ENCODE measurements at places on chromosomes 6 and 20.

DNA sequence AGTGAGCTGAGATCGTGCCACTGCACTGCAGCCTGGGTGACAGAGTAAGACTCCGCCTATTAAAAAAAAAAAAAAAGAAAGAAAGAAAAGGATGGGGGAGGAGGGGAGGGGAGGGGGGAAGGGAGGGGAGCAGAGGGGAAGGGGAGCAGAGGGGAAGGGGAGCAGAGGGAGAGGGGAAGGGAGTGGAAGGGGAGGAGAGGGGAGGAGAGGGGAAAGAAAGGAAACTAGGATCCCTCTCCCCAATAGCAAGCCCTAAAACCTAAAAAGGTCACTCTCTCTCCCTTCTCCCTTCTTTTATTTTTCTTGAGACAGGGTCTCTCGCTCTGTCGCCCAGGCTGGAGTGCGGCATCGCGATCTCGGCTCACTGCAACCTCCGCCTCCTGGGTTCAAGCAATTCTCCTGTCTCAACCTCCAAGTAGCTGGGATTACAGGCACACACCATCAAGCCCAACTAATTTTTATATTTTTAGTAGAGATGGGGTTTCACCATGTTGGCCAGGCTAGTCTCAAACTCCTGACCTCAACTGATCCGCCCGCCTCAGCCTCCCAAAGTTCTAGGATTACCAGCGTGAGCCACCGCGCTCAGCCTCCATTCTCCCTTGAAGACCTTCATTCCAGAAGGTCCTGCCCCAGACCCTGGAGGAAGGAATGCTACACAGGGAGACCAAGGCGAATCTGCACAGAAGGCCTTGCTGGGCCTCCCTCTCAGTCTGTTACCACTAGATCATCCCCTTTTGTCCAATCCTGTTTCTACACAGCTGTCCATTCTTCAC lies 45.8 kb upstream of the PIM1 start:
- DNase-seq: no peak

DNA sequence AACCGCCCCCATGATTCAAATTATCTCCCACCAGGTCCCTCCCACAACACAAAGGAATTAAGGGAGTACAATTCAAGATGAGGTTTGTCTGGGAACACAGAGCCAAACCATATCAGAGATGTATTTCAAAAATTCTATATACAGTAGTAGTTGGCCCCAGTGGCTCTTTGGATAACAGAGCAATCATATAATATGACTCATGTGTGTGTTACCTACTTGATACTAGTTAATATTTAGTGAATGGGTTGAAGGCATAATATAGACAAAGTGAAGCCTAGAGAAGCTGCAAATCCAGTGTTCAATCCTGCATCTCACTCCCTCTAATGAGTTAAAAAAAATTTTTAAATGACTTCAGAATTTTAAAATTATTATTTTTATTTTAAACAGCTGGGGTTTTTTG lies 43.2 kb downstream of the KAT14 start:
- DNase-seq: no peak

- no peak for DNase-seq
Measured at GRCh38 chr6:50899306-50899870, 80.7 kb downstream of the TFAP2B start.

GRCh38 chr6:74879976-74880375 lies 325.9 kb downstream of the COL12A1 start:
- no peak for DNase-seq

DNA sequence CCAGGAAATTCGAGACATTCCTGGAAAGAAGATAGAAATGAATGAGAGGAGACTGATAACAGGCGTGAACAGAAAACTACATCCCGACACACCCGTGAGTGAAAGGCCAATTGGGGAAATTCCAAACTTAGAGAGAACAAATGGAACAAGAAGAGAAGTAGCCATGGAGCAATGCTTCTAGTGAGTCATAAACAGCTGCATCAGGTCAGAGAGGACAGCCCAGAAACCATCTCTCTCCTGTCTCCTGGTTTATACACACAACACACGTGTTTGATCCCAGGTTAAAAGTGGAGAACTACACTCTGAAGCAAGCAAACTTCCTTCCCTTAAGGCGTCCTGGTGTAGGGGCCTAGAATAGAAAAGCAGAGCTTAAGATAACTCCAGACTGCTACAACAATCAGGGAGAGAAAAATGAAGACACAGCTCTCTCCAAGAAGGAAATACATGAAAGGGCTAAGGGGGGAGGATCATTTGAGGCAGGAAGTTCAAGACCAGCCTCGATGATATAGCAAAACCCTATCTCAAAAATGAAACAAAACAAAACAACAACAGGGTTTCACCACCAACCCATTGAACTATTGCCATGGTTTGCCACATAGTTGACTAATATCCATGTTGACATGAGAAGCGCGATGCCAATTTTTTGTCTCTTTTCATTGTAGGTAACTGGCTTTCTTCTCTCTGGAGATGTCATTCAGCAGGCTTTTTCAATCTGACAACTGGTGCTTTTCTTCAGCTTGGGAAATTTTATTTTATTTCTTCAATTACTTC lies 26.9 kb downstream of the NRN1 start:
- DNase-seq: no peak
